Esophagus squamous epithelium (tissue), 5 donors: ENCODE measurements at places on chromosomes 5 and 9.

DNA sequence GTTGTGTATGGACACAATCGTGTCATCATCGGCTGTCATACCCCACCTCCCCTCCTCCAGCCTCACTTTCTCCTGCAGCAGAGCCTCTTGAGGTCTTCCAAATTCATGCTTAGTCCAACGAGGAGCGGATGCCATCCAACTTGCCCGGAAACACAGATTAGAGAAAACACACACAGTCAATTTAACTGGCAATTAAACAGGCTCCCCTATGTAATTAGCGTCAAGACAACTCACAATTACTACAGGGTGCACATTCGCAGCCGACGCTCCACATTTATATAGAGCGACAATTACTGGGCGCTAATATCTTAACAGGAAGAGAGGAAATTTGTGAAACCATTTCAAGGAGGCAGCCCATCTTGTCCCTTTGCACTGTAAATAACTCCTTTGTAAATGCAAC is 86.0 kb upstream of the ZNF618 start:
- DNase-seq: no peak

- no peak for DNase-seq
Measured at GRCh38 chr9:34540827-34541226, 18.0 kb upstream of the ENHO start.

- no peak for DNase-seq
Measured at GRCh38 chr5:154228696-154229095, 38.2 kb downstream of the GALNT10 start.

DNA sequence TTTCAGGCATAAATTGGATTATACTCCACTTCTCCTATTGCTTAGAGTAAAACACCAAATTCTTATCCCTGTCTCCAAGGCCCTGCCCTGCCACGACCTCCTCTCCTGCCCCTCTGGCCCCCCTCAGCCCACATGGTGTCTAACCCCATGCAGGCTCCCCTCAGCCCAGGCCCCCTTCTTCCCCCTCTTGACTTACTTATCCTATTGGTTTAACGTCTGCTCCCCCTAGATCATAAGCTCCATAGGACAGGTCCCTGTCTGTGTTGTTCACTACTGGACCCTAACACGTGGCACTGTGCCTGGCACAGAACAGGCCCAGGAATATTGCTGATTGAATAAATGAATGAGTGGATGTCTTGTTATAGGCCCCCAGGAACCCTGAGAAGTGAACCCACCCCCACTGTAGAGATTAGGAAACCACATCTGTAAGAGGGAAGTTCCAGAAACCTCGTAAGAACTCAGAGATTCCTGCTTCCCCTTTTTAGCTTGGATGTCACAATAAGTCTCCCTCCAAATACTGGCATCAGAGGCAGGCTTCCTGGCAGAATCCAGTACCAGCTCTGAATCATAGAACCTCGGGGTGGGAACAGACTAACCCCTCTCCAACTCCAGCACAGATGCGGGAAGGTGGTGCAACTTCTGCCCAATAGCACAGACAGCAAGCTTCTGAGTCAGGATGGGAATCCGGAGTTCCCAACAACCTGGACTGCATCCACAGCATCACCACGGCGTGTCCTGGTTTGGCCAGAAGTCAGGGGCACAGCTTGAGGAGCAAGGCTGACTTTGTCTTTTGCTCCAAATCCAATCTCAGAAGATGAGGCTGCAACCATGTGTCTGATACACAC is 31.5 kb downstream of the HRH2 start:
- DNase-seq: no peak

DNA sequence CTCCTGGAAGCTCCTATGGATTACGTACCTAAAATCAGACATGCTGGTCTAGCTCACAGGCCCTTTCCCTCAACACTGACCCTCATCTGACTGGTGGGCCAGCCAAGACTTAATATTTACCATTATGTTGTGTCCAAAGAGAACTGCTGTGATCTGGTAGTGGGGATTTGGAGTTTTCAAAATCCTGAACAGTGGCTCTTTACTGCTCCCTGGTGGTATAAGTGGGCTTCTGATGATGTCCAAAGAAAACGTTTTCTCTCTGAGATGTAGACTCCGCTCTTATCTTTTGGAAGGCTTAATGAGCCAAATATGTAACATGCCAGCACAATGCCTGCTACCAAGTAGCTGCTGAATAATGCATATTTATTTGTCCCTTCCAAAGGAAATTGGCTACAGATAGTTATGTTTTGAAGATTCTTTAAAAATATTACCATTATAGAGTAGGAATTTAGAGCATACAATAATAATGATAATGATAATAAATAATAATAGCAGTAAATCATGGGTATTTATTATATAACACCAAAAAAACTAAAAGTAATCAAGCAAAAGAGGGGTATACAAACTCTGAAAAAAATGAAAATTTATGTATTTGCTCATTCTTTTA is 406.6 kb upstream of the TNC start:
- no peak for DNase-seq

GRCh38 chr9:129143031-129143927 is 32.1 kb downstream of the PTPA start:
- no peak for DNase-seq

DNA sequence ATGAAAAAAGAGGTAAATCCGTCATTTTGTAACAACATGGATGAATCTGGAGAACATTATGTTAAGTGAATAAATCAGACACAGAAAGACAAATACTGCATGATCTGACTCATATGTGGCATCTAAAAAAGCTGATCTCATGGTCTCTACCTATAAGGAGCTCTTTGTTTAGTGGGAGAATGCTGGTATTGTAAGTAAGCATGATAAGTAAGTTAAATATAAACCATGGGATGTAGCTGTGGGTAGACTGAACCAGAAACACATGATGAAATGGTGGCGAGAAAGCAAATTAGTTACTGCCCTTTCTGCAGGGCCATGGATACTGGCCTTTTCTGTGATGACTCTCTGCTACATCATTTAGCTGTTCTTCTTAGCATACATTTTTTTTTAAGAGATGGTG is 66.4 kb upstream of the RUSC2 start:
- no peak for DNase-seq

GRCh38 chr5:152007653-152008335 is 83.1 kb upstream of the GLRA1 start:
- no peak for DNase-seq

- no peak for DNase-seq
Measured at GRCh38 chr9:135902655-135903357, 4.5 kb downstream of the CAMSAP1 start.

DNA sequence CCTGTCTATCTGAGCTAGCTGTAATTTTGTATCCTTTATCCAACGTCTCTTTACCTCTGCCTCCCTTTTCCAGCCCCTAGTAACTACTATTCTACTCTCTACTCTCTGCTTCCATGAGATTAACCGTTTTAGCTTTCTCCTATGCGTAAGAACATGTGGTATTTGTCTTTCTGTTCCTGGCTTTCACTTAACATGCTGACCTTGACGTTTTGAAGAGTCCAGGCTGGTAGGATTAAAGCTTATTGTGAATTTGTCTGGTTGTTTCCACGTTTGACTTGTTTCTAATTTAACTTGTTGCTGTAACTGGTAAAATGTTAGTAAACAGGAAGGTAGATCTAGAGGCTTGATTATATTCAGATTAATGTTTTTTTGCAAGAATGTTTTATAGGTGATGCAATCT is 385.3 kb downstream of the PSAT1 start:
- DNase-seq: no peak

- no peak for DNase-seq
Measured at GRCh38 chr5:133907075-133907474, 61.4 kb downstream of the C5orf15 start.

- no peak for DNase-seq
Measured at GRCh38 chr9:32969270-32969669, 32.2 kb downstream of the APTX start.

DNA sequence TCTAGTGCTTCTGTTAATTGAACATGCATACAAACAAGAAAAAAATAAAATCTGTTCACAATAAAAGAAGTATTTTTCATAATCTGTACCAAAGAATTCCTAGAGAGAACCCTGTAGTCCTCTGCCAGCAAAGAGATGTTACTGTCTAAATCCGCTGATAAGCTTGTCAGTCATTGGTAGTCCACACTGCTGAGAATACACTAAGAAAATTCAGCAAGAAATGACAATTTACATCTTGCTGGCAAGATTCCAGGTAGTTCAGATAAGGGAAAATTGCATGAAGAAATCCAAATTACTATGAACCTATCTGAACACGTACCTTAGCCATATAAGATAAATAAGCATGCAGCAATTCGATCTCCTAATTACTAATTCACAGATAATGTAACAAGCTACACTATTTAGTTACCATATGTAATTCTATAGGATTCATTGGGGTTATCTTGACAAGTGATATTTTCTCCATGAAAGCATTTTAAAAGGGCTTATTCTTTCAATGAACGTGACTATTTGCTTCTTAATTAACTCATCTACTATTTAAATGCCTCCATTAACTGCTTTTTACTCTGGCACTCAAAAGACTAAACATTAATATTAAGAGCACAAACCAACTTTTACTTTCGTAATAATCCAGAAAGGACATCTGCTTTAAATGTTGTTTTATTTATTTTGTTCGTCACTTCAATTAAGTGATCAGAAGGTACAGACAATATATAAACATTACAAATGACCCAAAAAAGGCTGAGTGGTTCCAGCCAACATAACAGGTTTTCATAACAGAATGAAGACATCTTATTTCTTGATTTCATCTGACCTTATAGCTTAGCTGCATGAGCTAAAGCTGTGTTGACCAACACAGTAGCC is 9.7 kb downstream of the MPDZ start:
- no peak for DNase-seq

GRCh38 chr9:109771087-109771486 is 8.9 kb upstream of the PALM2AKAP2 start:
- no peak for DNase-seq

- no peak for DNase-seq
Measured at GRCh38 chr5:34609951-34610441, 46.1 kb upstream of the RAI14 start.

- no peak for DNase-seq
Measured at GRCh38 chr5:143601917-143602333, 198.4 kb upstream of the NR3C1 start.
